ENCODE measurements at places on chromosomes 7 and 10. TPM values are rescaled to one million over a fixed set of nuclear protein-coding genes. Genes with fewer than 3 reads are reported as not detected.

The RBP3 gene
- total RNA-seq: not detected

GRCh38 chr10:5811387-5811821 is 1.8 kb downstream of the GDI2 start:
- DNase-seq: no peak

DNA sequence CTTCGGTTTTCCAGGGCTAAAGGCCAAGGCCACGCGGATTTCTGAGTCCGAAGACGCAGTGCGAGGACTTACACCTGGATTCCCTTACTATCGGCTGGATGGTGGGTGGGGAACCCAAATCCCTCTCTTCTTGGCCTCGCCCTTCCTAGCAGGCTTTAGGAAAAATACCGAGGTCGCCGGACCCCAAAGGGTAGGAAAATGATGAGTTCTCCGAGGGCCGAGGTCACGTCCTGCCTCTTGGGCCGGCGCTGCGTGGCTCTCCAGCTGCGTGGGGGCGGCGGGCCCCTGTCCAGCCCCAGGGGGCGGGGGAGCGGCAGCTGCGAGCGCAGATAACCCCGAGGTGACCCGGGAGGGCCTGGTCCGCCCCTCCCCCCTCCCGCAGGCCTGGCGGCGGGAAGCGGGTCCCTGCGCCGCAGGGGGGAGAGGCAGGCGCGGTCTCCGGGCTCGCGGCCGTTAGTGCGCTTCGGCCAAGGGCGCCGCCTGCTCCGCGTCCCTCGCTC is 805 bp upstream of the HMX3 start:
- DNase-seq: no peak

The MMD2 gene
- not detected for total RNA-seq

GRCh38 chr10:96410296-96410695 is 51.5 kb upstream of the OPALIN start:
- DNase-seq: peak; percentile 67
